ENCODE measurements at places on chromosomes 5 and 9.

DNA sequence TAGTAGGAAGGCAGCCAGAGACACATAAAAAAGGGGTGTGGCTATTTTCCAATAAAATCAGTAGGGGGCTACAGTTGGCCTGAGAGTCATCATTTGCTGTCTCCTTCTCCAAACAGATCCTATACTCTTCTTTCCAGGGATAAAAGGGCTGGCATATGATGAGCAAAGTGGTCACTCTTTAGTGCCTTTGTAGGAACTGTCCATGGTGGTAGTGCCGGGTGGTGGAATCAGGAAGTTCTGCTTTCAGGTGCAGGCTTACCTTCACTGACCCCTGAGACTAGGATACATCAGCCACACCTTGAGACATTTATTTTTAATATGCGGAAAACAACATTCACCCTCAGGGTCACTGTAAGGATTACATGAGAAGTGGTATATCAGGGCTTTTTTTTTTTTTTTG, 80.8 kb downstream of the ASTN2 start:
- no peak for DNase-seq

DNA sequence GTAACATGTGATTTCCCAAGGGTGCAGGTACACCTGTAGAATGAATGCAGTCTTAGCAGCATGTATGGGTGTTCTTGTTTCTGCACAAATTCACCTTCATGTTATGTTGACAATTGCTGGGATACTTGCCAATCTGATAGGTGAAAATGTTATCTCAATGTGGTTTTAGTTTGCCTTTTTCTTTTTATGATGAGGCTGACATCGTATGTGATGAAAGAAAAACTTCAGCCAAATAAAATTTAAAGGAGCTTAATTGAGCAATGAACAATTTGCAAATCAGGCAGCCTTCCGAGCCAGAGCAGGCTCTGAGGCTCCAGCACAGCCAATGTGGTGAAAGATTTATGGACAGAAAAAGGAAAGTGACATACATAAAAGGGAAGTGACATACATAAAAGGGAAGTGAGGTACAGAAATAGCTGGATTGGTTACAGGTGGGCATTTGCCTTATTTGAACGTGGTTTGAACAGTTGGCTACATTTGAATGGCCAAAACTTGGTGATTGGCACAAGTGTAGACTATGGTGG, 10.5 kb downstream of the TAL2 start:
- no peak for DNase-seq

DNA sequence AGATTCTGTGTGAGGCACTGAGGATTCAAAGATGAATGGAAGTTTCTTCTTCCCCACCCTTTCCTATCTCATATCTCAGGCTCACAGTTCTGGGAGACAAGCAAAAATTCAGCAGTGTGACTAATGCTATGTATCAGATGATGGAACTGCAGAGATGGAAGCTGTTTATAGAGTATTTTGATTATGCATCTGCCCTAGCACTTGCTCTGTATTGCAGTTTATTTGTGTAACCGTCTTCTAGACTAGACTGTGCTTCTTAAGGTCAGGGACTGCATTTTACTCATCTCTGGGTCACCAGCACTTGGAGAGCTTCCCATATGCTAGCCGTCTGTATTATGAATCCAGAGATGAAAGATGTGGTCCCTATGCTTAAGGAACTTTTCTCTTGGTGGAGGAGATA, 12.6 kb downstream of the CAVIN4 start:
- DNase-seq: no peak

- no peak for DNase-seq
Measured at GRCh38 chr9:125767349-125767748, 20.2 kb downstream of the PBX3 start.

DNA sequence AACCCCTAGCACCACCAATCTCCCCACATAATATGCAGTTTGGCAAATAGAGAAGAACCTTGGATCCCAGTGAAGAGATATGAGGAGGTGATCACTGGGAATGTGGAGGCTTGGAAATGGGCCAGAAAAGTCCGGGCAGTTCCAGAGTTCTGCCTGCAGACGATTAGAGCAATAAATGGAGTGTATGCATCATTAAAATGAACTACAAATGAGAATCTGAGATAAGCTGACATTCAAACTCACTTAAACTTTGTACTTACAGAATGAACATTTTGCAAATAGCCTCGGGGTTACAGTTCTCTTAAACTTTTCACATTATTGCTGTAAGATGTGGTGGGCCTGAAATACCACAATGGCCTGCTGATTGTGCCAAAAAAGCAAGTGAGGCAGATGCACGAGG, 23.0 kb upstream of the LHFPL2 start:
- no peak for DNase-seq

GRCh38 chr9:85702726-85703289, 38.9 kb downstream of the AGTPBP1 start:
- DNase-seq: no peak

DNA sequence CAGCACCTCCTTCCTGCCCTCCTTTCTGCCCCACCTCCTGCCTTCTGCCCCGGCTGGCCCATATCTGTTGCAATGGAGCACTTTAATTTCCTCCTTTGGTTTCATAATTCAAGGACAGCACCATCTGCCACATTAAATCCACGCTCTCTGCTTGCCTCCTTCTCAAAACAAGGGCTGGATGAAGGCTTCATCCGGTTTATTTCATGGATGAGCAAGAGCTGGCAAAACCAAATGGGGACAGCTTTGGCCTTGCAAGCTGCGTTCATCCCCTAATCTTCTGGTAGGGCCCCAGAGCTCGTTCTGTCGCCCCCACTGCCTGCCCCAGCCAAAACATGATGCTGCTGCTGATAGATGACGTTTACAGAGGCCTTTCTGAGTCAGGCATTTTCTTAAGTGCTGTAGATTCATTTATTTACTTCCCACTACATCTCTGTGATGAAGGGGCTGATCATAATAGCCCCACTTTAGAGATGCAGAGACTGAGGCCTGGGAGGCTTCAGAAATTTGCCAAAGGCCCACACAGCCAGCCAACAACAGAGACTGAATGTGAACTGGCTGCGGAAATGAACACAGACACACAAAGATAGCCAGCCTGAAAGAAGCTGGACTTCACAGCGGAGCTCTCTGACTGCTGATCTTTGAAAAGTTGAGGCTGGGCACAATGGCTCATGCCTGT, 115.6 kb upstream of the CPEB4 start:
- DNase-seq: no peak

DNA sequence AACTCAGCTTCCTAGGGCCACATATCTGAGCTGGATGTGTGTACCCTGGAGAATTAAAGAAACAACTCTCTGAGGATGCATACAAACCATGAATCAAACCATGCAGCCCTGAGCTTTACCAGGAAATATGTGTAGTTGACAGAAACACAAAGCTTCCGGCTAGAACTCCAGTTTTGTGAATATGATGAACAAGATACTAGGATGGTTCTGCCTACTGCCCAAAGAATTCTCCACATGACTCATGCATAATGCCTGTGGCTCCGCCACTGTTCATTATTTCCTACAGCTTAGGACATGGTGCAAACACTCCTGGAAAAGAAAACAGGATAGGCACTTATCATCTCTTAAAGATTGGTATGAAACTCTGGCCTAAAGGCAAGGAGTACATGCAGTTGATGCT, 343.4 kb downstream of the DNAH5 start:
- DNase-seq: no peak

GRCh38 chr9:2093920-2094597, 78.9 kb downstream of the SMARCA2 start:
- no peak for DNase-seq

- DNase-seq: peak; percentile 29
Measured at GRCh38 chr5:159915904-159916840, at the start of gene ADRA1B. Gene ADRA1B (plus strand): TSS chr5:159916482. CDS start chr5:159916906, 424 bp downstream.

DNA sequence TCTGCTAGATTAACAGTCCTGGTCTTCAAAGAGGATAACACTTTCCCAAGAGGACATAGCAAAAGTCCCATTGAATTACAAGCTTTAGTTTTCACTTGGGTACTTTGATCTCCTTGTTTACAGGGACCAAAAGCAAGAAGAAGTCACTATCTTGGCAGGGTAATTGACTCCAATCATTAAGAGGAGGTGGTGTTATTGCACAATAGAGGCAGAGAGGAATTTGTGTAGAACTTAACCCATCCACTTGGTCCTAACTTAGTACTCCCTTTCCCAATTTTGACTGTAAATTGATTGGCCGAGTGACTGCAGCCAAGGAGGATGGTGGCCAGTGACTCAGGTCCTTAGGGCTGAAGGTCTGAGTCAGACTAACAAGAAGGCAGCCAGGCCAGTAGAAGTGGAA, 9.3 kb upstream of the TRPC7 start:
- no peak for DNase-seq

DNA sequence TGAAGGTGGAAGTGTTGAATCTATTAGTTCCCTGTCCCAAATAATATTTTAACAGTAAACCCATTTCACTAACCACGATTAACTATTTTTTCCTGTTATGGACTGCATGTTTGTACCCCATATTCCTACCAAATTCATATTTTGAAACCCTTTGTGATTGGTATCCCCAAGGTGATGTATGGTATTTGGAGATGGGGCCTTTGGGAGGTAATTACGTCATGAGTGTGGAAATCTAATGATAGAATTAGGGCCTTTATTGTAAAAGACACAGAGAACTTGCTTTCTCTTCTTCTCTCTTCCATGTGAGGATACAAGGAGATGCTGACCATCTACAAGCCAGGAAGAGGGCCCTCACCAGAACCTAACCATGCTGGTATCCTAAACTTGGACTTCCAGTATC, 744.7 kb downstream of the DTWD2 start:
- no peak for DNase-seq

- DNase-seq: no peak
Measured at GRCh38 chr5:72662305-72662704, 154.2 kb upstream of the TNPO1 start.

- DNase-seq: no peak
Measured at GRCh38 chr5:84623019-84623418, 238.3 kb upstream of the EDIL3 start.

GRCh38 chr9:117096138-117096537, 318.7 kb downstream of the ASTN2 start:
- no peak for DNase-seq

DNA sequence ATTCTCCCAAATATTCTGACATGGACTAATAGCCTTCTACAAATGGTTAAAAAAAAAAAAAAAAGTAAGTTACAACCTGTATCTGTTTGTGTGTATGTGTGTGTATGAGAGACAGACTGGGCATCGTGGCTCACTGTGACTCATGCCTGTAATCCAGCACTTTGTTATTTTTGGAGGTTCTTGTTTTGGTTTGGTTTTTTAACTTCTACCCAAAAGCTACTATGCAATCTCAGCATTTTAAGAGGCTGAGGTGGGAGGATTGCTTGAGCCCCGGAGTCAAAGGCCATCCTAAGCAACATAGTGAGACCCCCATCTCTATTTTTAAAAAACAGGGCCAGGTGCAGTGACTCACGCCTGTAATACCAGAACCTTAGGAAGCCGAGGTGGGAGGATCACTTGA, 17.6 kb upstream of the HAVCR1 start:
- DNase-seq: no peak

DNA sequence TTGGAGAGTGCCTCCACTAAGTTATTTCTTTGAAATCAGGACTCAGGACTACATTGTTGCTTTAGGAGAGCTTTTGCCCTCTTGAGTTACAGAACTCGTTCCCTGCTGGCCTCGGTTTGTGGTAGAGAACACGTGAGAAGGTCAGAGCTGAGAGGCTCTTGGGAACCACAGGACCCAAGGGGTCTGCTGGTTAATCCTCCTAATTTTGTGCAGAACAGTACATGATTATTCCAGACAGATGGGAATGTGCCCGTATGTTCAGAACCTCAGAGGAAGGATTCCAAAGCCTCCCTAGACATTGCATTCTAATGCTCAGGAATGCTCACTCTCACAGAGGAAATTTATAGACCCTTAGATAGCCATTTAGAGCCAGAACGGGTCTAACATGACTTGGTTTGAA, 25.2 kb upstream of the BASP1 start:
- no peak for DNase-seq

DNA sequence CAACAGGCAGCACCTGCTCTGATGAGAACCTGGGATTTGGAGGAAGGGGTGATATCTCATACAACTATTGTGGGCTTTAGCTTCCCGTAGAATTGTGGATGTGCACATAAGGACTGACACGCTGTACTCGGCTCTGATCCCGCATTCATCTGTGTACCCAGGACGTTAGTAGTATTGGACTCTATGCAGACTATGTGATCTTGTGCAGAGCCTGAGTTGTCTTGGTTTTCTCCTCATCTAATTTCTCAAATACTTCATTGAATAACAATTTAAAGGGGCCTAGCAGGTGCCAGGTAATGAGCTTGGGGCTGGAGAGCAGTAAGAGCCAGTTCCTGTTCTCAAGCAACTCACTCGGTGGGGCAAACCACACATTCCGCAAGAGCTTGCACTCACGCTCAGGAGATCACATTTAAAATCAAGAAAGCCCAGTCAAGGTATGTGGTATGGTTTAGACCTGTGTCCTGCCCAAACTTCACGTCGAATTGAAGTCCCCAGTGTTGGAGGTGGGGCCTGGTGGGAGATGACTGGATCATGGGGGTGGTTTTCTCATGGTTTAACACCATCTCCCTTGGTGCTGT, 14.8 kb downstream of the C5orf15 start:
- DNase-seq: no peak

DNA sequence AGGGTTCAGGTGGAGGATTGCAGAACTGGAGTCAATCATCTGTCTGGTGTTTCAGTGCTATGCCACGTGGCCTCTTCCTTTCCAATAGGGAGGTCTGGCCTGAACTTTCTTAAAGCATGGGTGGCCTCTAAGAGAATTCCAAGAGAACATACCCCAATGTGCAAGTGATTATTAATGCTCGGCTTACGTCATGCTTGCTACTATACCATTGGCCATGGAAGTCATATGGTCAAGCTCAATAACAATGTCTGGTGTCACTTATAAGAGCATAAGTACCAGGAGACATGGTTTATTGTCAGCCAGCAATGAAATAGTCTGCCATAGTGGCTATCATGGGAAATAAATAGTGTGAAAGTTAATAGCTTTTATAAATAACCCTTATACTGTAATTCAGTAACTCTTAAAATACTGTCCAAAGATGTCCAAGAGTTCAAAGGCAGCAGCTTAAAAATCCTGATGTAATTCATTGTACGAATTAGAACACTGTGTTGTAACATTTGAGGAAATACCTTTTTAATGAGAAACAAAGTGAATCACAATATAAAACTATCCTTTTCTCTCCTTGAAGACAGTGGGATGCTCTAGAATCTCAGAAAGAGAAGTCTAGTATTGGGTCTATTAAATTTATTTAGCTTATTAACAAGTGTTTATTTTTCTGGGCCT, 355.4 kb upstream of the PRR16 start:
- no peak for DNase-seq
